Left lung (tissue), 14 donors: ENCODE measurements at places on chromosomes 16 and 17.

- DNase-seq = no peak
Measured at GRCh38 chr17:65013613-65014391, 42.7 kb downstream of the GNA13 start.

- DNase-seq = peak; percentile 67
Measured at GRCh38 chr16:19114359-19115147, 789 bp downstream of the ITPRIPL2 start.

- no peak for DNase-seq
Measured at GRCh38 chr17:33021731-33022408, 30.2 kb downstream of the SPACA3 start.

- DNase-seq = peak; percentile 92
Measured at GRCh38 chr16:23452572-23453337, at the start of gene COG7. TSS of gene COG7 (minus strand) at chr16:23453189. CDS start at chr16:23452994, 195 bp downstream.

DNA sequence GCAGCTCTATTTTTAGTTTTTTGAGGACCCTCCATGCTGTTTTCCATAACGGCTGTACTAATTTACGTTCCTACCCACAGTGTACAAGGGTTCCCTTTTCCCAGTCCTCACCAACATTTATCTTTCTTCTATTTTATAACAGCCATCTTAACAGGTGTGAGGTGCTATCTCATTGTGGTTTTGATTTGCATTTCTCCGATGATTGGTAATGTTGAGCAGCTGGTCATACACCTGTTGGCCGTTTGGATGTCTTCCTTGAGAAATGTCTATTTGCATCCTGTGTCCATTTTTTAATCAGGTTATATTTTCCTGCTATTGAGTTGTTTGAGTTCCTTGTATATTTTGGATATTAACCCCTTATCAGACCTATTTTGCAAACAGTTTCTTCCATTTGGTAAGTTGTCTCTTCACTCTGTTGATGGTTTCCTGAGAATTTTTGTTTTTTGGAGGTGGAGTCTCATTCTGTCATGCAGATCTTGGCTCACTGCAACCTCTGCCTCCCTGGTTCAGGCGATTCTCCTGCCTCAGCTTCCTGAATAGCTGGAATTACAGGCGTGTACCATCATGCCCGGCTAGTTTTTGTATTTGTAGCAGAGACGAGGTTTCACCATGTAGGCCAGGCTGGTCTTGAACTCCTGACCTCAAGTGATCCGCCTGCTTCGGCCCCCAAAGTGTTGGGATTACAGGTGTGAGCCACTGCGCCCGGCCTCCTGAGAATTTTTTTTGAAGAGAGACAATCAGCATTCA lies 279.6 kb downstream of the SNX29 start:
- DNase-seq = no peak
